Naive thymus-derived CD8-positive, alpha-beta T cell (primary cell): ENCODE measurements at places on chromosomes 2 and 18.

GRCh38 chr18:24462838-24463775 lies 2.7 kb downstream of the HRH4 start:
- no peak for DNase-seq

DNA sequence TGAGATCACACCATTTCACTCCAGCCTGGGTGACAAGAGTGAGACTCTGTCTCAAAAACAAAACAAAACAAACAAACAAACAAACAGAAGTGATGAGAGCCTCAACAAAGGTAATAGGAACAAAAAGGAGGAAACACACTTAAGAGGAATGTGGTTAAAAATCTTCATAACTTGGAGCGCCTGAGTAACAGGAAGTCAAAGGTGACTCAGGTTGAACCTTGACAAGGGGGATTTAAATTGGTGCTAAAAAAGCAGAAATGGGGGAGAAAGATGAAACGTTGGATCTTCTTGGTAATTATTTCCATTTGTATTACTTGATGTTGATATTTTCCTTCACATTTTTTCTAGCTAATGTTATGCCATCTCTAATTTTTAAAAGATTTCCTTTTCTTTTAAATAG lies 318.5 kb upstream of the TCF4 start:
- no peak for DNase-seq

GRCh38 chr2:151354807-151355206 lies 2.6 kb upstream of the TNFAIP6 start:
- DNase-seq: no peak

GRCh38 chr18:80023173-80023572 lies 11.1 kb upstream of the RBFA start:
- no peak for DNase-seq

- no peak for DNase-seq
These were observed 89.0 kb upstream of the DLGAP1 start for GRCh38 chr18:4544142-4544541.
